Activated T-helper 17 cell treated with anti-CD3 and anti-CD28 coated beads, Interleukin-2, amount 50 U/mL, for 72 hours (primary cell): ENCODE measurements at places on chromosomes 7 and 10. TPM values are rescaled to one million over a fixed set of nuclear protein-coding genes. Genes with fewer than 3 reads are reported as not detected.

The FLNC gene
- total RNA-seq = 0.02 TPM

The OR2F2 gene
- not detected for total RNA-seq

The GGCT gene
- total RNA-seq = 68.3 TPM

The ZNF736 gene
- total RNA-seq = 22.8 TPM

The PLXDC2 gene
- not detected for total RNA-seq

The MRLN gene
- 0.74 TPM for total RNA-seq

The ELFN1 gene
- total RNA-seq = 0.06 TPM

The MEOX2 gene
- not detected for total RNA-seq

The OPN1SW gene
- not detected for total RNA-seq

The LRWD1 gene
- 20.6 TPM for total RNA-seq

The CAMK1D gene
- total RNA-seq = 20.7 TPM

The C7orf33 gene
- total RNA-seq = not detected

The GPNMB gene
- total RNA-seq = 1.3 TPM

The NANOS1 gene
- total RNA-seq = 0.30 TPM

The LGI1 gene
- total RNA-seq = not detected

The NKX1-2 gene
- not detected for total RNA-seq

The PAX4 gene
- total RNA-seq = not detected

The EBLN1 gene
- not detected for total RNA-seq

The CHAT gene
- not detected for total RNA-seq

The APBB1IP gene
- total RNA-seq = 50.4 TPM

The TMEM270 gene
- not detected for total RNA-seq
